ENCODE measurements at places on chromosomes 12 and 14.

GRCh38 chr14:102699416-102700110 is 77.7 kb upstream of the TRAF3 start:
- DNase-seq = no peak

DNA sequence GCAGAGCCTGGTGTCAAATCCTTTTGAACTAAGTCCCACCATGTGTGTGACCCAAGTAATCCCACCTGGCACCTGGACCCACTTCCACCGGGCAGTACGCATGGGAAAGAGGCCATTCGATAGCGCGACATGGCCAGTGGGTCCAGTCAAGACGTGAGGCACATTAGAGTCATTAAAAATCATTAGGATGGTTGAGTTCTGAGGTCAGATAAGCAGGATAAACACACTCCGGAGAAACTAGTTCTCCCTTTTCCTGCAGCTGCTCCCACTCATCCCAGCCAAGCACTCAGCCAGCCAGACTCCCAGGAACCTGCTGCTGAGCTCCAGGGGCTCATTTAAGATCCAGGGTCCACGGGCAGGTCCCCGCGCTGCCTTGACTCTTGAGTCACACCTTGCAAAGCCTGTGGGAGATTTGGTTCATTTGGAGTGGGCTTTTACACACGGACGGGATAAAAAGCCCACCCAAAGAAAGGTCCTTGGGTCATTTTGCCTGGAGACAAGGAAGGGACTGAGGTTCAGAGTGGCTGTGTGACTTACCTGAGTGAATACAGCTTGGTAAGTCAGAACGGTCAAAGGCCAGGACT is 313.9 kb downstream of the BCL11B start:
- DNase-seq = no peak

GRCh38 chr12:99852666-99853065 is 132.1 kb downstream of the ANKS1B start:
- DNase-seq = peak; percentile 86

DNA sequence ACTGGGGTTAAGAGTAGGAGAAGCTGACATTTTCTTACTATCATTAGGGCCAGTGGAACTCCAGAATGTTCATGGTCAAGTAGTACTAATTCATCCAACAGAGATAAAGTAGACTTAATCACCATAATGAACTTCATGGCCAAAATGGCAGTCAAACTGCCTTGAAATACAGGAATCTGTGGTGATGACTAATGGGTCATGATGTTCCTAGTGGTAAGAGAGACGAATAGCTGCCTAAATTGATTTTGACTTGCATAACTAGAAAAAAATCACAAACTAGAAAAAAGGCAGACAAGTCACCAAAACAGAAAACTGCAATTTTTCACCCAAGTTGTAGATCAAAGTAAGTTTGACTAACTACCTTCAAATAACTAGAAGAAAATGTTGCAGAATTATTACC is 138.5 kb downstream of the MGAT4C start:
- DNase-seq = no peak

All from ELF-1 (cell line).